ENCODE measurements at places on chromosomes 3 and 15. TPM values are rescaled to one million over a fixed set of nuclear protein-coding genes. Genes with fewer than 3 reads are reported as not detected.

The C3orf70 gene
- 0.67 TPM for total RNA-seq

The ITGA11 gene
- total RNA-seq = 2.6 TPM

The ZNF501 gene
- total RNA-seq = 4.6 TPM

The GUCA1C gene
- not detected for total RNA-seq
